ENCODE measurements at places on chromosomes 4 and X.
A peak's percentile ranks its signal among the peaks of the same experiment; 100 is the strongest.

DNA sequence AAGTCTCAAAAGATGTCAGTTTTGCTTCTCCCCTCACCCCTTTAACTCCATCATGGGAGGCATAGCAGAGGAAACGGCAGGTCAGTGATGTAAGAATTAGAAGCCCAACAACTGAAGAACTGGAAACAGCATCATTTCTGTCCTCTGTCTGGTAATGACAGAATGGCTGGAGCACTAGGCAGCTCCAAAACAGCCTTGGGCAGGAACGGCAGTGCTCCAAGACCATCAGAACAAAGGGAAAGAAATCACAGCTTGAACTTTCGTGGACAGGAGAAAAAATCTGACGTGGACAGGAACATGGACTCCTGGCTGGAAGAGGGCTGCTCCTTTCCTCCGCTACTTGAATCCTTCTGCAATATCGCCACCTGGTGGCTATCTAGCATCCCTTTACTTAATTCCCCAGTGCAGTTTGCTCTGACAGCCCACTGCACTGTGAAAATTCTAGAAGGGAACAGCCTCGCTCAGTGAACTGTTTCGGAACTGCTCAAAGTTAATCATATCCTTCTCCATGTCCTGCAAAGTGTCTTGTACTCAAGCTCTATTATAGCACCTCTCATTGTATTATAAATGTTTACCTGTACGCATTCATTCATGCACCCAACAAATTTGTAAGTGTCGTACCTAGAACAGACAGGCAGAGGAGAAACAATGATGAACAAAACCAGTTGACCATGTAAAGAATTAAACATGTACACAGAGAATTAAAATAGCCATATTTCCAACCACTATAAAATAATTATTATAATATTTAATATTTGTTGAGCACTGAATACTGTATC is 20.4 kb downstream of the SLC25A53 start:
- DNase-seq: peak; percentile 82

- DNase-seq: no peak
Measured at GRCh38 chr4:124484008-124484407, 228.5 kb downstream of the ANKRD50 start.

- no peak for DNase-seq
Measured at GRCh38 chrX:2828344-2828958, at the start of gene GYG2. Gene GYG2 (plus strand): TSS chrX:2828930. CDS start chrX:2830189, 1,259 bp downstream.

DNA sequence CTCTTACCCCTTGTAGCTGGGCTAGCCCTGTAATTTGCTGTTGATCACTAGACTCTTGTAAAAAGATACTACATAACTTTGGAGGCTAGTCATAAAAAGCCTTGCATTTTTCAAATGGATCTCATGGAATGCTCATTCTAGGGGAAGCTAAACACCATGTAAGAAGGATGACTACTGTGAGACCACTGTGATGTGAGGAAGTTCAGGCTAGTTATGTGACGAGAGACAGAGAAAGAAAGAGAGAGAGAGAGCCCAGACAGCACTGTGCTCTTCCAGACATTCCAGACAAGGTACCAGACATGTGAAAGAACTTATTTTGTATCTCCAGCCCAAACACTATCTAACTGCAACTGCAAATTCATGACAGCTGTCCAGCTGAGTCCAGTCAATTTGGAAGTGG is 404.6 kb upstream of the PITX2 start:
- DNase-seq: no peak

DNA sequence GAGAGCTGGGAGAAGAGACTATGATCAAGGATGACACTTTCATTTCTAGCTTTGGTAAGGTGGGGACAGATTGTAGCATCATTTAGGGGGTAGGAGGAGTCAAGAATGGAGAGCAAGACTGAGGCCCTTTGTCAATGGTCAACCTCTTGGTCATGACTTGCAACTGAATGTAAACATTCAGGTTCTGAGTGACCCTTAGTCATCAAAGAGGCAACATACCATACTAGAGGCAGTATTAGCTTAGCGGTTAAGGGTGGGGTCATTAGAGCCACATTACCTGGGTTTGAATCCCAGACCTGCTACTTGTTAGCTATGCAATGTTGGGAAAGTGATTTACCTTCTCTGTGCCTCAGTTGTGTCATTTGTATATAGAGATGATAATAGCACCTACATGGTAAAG is 76.5 kb downstream of the MED28 start:
- no peak for DNase-seq

DNA sequence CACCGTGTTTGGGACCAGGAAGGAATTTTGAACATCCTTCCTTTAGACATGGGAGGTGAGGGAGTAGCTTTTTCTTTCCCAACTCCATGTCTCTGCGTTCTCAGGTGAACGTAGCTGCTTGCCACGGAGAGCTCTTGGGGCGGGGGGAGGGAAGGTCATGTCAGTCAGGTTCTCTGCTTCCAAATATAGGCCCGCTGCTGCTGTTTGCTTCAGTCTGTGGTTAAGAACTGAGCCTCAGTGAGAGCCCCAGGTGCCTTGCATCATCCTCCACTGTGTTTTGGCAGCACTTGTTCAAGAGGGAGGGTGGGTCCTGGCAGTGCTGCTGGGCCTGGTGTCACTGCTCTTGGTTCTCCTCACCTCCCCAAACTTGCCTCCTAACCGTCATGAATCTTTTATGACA is 46.5 kb downstream of the HADH start:
- DNase-seq: no peak

DNA sequence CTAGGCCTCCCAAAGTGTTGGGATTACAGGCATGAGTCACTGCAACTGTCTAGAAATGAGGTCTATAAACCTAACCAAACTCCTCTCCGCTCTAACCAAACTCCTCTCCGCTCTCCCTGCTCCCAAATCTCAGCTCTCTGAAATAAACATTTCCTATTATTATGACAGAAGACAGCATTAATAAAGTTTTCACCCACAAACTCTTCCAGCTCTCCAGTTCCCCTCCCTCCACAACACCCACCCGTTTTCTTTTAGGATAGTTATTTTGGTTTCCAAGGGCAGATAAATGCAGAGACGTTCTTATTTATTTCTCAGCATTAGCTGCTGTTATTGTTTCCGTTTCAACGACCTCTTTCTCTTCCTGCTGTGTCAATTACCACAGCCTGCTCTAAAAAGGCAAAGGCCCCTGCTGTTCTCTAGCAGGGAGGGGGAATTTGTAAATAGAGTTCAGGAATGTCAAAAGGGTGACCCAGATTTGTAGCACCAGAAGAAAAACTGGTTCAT is 13.3 kb upstream of the SCD5 start:
- DNase-seq: no peak

GRCh38 chrX:150363561-150364346 is 637 bp downstream of the MAMLD1 start:
- DNase-seq: peak; percentile 47

DNA sequence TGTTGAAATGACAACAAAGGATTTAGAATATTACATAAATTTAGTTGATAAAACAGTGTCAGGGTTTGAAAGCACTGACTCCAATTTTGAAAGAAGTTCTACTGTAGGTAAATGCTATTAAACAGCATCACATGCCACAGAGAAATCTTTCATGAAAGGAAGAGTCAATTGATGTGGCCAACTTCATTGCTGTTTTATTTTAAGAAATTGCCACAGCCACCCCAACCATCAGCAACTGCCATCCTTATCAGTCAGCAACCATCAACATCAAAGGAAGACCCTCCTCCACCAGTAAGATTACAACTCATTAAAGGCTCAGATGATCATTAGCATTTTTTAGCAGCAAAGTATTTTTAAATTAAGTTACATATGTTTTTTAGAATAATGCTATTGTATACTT is 54.6 kb upstream of the RAB9B start:
- no peak for DNase-seq

DNA sequence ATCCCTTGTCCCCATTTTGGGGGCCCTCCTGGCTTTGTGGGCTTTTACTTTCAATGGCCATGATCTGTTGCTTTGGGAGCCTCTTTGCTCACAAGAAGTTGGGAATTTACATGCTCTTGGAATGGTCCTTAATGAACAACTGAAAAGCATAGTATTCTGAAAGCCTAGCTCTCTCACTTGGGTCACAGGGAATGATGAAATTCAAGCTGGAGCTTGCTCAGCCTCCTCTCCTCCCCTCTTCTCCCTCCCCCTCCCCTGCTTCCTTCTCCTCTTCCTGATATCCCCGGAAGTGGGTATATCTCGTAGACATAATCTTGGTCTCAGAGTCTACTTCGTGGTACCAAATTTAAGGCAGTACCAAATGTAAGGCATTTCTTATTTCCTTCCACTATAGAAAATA is 400.6 kb upstream of the NR3C2 start:
- no peak for DNase-seq

DNA sequence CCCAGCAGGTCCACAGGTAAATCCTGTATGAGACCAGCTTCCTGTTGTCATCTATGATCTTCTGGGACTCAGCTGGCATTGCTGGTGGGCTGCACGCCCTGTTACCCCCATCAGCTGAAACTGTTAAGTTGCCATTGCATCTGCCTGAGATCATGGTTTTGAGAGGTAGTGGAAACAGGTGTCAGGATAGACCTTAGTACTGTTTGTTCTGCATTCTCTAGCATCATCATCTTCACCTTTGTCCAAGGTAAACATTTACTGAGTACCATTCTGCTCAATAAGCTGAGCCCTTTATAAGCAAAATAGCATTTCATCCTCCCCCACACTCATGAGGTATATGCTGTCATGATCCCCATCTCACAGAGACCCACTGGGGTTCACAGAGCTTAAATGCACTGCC is 42.9 kb upstream of the PROM1 start:
- no peak for DNase-seq

GRCh38 chrX:86829786-86830185 is 681.5 kb downstream of the DACH2 start:
- DNase-seq: no peak

DNA sequence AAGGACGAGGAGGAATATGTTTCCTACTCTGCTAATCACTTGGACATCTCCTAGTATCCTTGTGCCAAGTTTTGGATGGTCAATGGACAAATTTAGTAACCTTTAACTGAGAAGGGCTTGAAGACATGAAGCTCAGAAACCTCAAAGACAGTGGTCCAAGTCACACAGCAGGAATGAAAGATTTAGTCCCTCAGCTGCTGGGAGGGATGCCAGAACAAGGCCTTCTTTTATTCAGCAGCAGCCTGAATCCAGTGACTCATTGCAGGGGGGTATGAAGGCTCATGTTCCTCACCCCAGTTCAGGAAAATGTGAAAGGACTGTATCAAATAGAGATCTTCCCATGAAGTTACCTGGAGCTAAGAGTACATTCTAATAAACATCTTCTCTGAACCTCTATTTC is 214.9 kb upstream of the UGT8 start:
- DNase-seq: no peak

- peak; percentile 44 for DNase-seq
Measured at GRCh38 chrX:51257490-51257889, 75.1 kb upstream of the NUDT10 start.

DNA sequence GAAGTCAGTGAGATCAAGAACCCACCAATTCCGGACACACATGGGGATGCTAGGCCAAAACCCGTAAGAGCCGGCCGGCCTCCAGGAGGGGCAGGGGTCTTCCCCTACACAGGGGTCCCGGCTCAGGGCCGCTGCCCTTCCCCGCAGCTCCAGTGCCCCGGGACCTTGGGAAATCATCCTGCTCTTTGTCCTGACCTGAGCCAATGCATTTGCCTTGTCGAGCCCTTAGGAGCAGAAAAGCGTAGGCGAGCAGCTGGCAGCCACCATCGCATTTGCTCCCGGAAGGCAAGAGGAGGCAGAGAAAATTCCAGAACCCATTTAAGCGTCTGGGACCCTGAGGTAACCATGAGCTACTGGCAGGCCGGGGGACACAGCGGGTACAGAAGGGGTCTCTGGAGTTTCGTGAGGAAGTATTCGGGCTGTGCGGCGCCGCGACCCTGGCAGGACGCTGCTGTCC is 7.4 kb upstream of the TNIP2 start:
- no peak for DNase-seq

GRCh38 chrX:130079824-130080406 is 30.4 kb downstream of the ELF4 start:
- peak; percentile 59 for DNase-seq

DNA sequence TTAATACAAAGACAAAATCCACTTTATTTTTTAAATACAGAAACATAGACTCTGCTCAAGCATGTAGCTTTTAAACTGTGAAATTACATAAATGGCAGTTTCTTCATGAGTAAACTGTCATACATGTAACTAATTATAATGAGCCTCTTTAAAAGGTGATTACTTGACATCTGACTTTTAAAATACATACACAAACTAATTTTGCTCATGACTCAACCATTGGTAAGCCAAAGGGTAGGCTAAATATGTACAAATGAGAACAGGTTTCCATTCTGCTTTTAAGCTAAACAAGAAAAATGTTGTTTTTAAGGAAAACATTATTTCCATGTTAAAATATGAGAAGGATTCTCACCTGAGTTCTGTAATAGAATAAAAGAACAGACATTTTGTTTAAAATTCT is 27.9 kb downstream of the CAMK2D start:
- DNase-seq: no peak

DNA sequence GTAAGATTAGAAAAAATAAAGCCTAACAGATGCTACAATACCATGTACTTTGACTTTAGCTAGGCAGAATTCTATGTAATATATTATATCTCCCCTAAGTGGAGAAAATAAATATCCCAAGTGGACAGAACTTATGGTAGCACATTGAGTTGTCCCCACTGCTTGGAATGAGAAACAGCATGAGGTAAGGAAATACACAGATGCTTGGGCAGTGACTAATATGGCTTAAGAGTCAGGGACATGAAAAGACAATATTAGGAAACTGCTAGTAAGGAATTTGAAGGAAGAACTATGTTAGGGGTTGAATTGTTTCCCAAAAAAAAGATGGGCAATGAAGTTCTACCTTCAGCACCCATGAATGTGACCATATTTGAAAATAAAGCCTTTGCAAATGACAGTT is 2265.1 kb downstream of the PCDH7 start:
- no peak for DNase-seq

- DNase-seq: no peak
Measured at GRCh38 chr4:40502220-40502619, 127.4 kb downstream of the RBM47 start.

DNA sequence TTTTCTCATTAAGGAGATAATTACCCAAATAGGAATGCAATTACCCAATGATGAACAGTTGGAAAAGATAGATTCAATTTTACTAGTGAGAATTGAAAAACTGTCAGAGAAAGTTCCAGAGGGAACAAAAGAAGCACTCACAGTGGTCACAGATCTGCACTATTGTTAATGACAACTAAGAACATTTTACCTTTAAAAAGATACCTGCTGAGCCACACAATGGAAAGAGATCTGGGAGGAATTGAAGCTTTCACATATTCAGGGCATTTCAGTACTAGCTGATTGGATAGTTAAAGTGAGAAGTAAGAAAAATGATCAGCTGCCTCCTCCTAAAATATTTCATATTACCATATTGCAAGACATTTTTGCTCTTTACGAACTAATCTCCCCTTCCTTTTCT is 1822.2 kb downstream of the STIM2 start:
- DNase-seq: no peak

DNA sequence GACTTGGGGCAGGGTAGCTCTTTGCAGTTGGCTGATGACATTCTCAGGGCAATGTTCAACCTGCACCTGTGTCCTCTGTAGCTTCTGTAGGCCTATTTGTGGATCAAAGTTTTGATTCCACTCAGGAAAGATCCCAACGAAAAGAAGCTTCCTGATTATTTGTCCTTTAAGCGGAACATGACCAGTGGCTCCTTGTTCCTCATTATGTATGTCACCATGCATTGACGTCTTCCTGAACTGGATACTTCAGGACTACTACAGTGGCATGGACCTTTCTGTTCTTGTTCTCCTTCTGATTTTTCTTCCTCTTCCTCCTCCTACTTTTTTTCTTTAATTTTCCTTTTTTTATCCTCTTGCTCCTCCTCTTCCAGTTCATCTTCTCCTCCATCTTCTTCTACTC is 62.4 kb downstream of the NBDY start:
- no peak for DNase-seq
